Hepatic stellate cell (primary cell): ENCODE measurements at places on chromosomes 7 and 10.

DNA sequence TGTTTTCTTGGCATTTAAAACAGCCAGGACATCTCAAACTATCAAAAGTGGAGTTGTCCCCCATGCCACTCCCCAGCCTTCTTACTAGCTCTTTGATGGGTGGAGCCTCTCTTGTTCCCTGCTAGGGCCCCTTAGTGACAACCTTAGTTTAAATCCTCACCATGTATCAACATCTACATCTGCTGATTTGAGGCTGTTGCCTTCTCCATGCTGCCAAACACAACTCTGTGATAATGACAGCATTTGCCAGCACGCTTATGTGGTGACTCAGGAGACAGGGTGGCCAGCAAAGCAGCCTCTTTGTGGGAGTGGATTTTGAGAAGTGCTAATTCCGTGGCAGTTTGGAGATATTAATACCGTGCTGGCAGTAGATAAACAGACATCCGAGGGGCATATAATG lies 145.4 kb downstream of the LRRC4 start:
- DNase-seq, result peak; percentile 22

- peak; percentile 63 for DNase-seq
These were observed 66.1 kb upstream of the AQP1 start for GRCh38 chr7:30845426-30846135.

DNA sequence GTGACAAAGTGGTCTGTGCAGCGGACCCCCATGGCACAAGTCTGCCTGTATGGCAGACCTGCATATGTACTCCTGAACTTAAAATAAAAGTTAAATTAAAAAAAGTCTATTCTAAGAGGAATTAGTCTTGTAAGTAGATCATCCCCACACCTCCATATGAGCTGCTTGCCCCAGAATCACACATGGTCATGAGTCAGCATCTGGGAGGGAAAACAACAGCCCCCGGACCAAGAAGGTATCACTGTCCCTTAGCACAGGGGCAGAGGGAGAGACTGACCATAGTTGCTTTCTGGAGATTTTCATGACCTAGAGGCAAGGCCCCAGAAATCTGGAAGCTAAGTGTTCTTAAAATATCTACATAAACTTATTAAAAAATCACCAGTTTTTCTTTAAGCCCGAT lies 86.6 kb upstream of the PDK4 start:
- DNase-seq, result no peak

DNA sequence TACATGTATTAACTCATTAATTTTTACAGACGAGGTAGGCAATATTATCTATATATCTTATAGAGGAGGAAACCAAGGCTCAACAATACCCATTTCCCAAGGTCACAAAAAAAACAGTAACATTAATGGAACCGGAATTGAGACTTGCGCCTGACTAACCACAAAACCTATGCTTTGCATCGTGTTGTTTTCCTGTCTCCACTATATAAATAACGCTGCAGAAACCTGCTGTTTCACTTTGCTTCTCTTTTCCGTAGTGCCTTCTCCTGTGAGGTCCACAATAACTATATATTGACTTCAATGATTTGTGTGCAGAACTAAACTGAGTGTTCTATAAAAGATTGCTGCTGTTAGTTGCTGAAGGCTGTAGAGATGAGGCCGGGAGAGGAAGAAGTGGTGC lies 97.7 kb upstream of the RPA3 start:
- no peak for DNase-seq

DNA sequence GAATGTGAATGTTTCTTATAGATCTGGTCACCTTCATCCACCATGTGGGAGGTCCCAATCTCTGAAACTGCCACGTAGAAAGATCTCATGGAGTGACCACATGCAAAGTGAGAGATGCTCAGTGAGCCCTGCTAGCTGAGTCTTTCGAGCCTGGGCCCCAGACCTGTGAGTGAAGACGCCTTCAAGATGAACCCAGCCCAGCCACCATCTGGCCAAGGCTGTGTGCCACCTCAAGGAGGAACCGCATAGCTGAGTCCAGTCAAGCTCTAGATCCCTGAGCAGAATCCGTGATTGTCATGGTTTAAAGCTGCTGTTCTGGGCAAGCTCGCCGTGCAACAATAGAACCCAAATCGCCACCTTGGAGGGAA lies 20.2 kb upstream of the PPIF start:
- DNase-seq, result no peak

GRCh38 chr7:46421441-46422230 lies 500.6 kb upstream of the IGFBP3 start:
- no peak for DNase-seq

- no peak for DNase-seq
These were observed 11.8 kb downstream of the TTYH3 start for GRCh38 chr7:2643386-2644219.

- no peak for DNase-seq
These were observed 10.0 kb upstream of the LRRC4 start for GRCh38 chr7:128041203-128041602.

DNA sequence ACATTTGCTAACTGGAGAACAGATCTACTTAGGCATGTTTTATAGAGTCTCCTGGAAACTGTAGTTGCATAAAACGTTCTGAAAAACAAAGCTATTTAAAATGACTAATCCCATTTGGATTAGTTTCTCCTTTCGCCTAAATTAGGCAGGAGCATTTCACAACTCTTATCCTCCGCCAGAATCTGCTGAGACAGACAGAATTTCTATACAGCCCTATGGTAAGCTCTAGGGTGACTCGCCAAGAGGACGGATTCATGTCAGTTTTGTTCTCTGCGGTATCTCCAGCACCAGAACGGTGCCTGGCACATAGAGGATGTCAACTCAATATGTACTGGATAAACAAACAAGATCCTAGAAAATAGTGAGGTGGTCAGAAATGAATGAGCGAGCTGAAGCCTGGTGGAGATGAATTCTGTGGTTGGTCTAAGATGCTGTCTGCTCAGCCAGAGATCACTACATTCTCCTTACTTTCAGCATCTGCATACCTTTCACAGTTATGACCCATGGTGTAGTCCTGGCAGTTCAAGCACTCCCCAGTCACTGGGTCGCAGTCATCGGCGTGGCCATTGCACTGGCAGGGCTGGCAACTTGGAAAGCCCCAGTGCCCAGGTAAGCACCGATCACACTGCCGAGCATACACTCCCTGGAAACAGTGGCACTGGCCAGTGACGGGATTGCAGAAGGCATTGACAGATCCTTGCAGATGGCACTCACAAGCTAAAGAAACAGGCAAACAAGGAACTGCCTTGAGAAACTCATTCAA lies 44.0 kb downstream of the LAMB1 start:
- DNase-seq, result no peak

- DNase-seq, result no peak
These were observed 206.6 kb upstream of the BMPER start for GRCh38 chr7:33698692-33699128.

DNA sequence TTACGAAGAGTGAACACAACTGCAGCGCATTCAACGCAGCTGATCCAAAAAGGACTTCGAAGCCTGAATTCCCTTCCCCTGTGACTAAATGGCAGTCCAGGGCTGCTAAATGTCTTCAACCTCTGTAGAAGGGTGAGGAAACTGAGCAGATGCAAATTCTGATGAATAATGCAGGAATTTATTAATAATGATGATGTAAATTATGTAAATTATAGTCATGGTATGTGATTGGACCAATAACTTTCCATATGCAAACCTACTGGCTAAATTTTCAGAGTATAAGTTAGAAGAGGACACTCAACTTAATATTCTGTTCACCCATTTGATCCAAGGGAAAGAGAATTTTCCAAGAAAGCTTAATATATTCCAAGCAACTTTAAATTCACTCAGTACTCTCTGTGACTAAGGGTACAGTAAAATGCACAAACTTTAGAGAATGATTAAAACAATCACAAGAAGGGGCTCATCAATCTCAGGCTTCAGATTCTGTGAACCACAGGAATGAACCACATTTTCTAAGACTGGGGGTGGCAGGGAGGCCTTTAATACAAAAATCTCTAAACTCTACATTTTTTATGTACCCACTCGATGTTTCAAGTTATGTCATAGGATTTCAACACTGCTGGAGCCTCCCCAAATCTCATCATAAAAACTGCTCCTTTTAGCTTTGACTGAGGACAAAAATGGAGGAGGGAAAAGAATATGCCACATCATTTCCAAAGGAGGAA lies 3.5 kb downstream of the FGFR2 start:
- no peak for DNase-seq

- DNase-seq, result no peak
These were observed 47.3 kb upstream of the TECTB start for GRCh38 chr10:112235920-112236319.

GRCh38 chr10:76463111-76463510 lies 1031.7 kb downstream of the LRMDA start:
- no peak for DNase-seq

DNA sequence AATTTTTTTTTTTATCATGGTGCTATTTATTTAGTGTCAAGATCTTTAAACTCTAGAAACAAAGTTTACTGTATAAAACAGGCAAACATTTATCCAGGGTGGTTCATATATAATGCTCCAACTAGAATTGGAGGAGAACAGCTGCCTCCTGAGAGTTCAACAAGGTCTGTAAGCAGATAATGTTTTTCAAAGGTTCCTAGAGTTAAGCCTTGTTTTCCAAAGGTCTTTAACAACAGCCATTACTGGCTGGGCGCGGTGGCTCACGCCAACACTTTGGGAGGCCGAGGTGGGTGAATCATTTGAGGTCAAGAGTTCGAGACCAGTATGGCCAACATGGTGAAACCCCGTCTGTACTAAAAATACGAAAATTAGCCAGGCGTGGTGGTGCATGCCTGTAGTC lies 316.7 kb downstream of the CCDC3 start:
- no peak for DNase-seq

GRCh38 chr10:131210181-131210580 lies 101.3 kb downstream of the TCERG1L start:
- DNase-seq, result no peak

DNA sequence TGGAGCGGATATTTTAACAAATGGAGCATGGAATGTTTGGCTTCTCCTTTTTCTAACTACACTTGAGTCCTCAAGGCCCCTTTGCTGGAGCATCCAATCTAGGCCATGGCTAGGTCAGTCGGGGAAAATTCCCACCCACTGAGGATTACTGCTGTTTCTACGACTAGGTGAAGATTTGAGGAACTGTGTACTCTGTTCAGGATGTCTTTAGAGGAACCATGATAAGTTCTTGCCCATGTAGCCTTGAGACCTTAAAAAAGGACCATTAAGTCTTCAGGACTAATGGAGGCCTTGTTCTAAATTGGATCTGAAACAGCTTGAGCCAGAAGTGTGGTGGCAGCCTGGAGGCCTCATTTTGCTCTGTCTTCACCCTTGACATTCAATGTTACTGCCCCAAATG lies 6.2 kb downstream of the AGK start:
- no peak for DNase-seq

DNA sequence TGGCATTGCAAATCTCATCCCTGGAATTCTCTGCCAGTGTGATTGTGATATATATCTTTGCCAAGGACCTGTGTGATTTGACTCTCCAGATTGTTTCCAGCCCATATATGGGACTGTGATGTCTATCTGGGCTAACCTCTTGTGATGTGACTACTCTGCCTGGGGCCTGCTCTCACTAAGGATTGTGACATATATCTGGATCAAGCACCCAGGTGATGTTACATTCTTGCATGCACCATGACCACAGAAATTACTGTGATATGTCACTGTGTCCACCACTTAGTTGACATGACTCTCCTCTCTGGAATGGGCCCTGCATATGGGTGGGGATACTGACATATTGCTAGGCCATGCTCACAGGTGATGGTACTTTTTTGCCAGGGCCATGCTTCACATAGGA lies 86.6 kb downstream of the ZNF736 start:
- DNase-seq, result no peak

DNA sequence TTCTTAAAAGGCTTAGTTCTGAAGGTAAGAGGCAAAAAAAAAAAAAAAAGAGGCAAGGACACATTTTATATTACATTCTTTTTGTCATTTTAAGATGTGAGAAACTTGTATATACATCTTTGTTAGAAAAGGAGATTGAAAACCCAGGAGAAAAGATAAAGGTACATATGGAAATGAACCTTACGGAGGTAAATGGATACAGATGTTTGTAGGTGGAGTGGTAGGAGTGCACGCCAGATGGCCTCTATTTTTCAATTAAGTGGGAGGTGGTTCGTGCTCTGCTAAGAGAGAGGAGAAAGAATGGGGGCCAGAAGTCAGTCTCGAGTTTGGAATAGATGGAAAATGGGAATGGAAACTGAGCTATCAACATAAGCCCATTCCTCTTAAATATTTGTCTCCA lies 622.5 kb upstream of the GHITM start:
- DNase-seq, result no peak

GRCh38 chr7:100153708-100154535 lies 4.6 kb downstream of the TRAPPC14 start:
- DNase-seq, result no peak

DNA sequence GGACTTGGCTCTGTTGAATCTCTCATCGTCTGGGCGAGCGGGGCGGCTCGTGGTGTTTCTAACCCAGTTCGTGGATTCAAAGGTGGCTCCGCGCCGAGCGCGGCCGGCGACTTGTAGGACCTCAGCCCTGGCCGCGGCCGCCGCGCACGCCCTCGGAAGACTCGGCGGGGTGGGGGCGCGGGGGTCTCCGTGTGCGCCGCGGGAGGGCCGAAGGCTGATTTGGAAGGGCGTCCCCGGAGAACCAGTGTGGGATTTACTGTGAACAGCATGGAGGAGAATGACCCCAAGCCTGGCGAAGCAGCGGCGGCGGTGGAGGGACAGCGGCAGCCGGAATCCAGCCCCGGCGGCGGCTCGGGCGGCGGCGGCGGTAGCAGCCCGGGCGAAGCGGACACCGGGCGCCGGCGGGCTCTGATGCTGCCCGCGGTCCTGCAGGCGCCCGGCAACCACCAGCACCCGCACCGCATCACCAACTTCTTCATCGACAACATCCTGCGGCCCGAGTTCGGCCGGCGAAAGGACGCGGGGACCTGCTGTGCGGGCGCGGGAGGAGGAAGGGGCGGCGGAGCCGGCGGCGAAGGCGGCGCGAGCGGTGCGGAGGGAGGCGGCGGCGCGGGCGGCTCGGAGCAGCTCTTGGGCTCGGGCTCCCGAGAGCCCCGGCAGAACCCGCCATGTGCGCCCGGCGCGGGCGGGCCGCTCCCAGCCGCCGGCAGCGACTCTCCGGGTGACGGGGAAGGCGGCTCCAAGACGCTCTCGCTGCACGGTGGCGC lies at the start of gene EN2:
Gene EN2 (plus strand): TSS at position 19 of the 767 bp plus-strand sequence. CDS start 249 bp downstream, at position 268.
- no peak for DNase-seq

GRCh38 chr10:82089327-82089726 lies 214.3 kb downstream of the NRG3 start:
- no peak for DNase-seq

- DNase-seq, result no peak
These were observed 97.4 kb downstream of the RAB18 start for GRCh38 chr10:27601503-27601902.

GRCh38 chr7:17371671-17372524 lies 73.4 kb downstream of the AHR start:
- DNase-seq, result peak; percentile 61
